Mesothelial cell of epicardium (in vitro differentiated cells): ENCODE measurements at places on chromosomes 5 and 9.

GRCh38 chr9:92711844-92712243 lies 41.9 kb upstream of the IPPK start:
- H3K4me1 ChIP-seq, result no peaks in the 10 kb centered on the region
- no peak overlapping the region for H3K4me3 ChIP-seq
- H3K27me3 ChIP-seq, result no peaks in the 10 kb centered on the region
- H3K27ac ChIP-seq, result no peak overlapping the region
- peaks cover 21% of the 10 kb centered on the region for H3K36me3 ChIP-seq

DNA sequence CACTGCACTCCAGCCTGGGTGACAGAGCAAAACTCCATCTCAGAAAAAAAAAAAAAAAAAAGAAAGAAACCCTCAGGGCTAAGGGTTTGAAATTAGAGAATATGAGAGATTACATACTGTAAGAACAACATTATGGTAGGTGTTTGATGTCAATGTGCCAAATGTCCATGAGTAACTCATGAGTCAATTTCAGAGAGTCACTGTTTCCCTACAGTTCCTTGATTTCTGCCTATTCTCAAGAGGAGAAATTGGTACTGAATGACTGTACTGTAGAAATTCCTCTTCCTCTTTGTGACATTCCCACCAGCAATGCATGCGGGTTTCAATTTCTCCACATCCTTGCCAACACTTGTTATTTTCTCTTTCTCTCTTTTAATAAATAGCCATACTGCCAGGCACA lies 35.2 kb downstream of the MARVELD2 start:
- H3K27me3 ChIP-seq, result no peaks in the 10 kb centered on the region
- H3K4me1 ChIP-seq, result no peaks in the 10 kb centered on the region

GRCh38 chr5:37757980-37758582 lies 81.8 kb downstream of the GDNF start:
- H3K36me3 ChIP-seq, result peaks cover 8% of the 10 kb centered on the region
- H3K4me1 ChIP-seq, result no peaks in the 10 kb centered on the region
- no peak overlapping the region for H3K4me3 ChIP-seq
- H3K27ac ChIP-seq, result no peak overlapping the region
- no peaks in the 10 kb centered on the region for H3K27me3 ChIP-seq

DNA sequence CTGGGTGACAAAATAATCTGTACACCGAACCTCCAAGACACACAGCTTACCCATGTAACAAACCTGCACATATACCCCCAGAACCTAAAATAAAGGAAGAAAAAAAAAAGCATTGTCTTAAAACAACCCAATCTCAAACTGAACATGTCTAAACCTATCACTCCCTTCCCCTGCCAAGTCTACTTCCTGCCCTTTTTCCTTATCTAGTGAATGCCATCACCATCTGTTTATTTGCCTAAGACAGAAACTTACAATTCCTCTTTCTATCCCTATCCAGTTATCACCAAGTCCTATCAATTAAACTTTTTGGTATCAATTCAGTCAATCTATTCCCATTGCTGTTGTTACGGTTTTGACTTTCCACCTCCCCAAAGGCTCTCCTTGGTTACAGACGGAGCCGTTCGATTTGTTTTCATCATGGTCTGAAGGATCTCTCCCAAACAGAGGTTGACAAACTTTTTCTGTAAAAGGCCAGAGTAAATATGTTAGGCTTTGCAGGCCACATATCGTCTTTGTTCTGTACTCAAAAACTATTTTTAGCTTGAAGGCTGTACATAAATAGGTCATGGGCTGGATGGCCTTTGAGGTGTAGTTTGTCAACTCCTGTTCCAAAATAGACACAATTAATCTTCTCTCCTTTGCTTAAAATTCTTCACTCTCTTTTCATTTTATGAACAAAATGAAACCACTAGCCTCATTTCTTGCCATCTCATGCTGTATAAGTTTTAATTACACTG lies 12.1 kb downstream of the NOL8 start:
- H3K27ac ChIP-seq, result no peak overlapping the region
- peaks cover 49% of the 10 kb centered on the region for H3K36me3 ChIP-seq
- H3K4me1 ChIP-seq, result peaks cover 3% of the 10 kb centered on the region
- no peak for DNase-seq

DNA sequence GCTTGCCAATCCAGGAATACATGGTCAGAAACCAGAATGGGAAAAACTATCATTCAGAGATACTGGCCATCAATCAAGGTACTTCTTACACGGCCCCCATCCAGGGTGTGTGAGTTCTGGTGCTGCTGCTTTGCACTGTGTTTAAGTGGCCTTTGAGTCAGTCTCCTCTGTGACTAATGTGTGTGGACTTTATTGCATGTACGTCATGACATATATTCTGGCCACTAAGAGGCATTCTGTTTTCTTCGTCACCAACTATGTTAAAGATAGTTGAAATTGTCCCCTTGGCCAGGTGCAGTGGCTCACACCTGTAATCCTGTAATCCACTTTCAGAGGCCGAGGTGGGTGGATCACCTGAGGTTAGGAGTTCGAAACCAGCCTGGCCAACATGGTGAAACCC lies 8.5 kb downstream of the EXOSC3 start:
- no peaks in the 10 kb centered on the region for H3K4me1 ChIP-seq
- H3K27ac ChIP-seq, result no peak overlapping the region
- DNase-seq, result no peak
- H3K27me3 ChIP-seq, result no peaks in the 10 kb centered on the region
- peaks cover 34% of the 10 kb centered on the region for H3K36me3 ChIP-seq

DNA sequence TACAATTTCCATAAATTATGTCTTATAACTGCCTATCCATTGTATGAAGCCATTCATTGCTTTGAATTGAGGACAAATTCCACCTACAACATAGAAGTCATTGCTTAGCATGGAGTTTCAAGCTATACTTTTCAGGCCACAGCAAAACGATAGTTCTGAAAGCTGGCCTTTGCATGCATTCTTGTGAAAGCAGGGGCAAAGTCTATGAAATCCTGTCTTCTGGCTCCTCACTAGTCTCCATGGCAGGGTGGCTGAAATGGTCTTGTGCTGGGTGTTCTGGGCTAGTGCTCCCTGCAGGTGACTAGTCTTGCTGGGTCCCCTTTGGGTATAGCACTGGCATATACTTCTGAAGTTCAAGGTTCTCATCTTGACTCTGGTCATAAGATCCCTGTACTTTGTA lies 353.9 kb upstream of the ZNF608 start:
- no peak for DNase-seq
- no peak overlapping the region for H3K27ac ChIP-seq
- peaks cover 5% of the 10 kb centered on the region for H3K4me1 ChIP-seq
- H3K27me3 ChIP-seq, result no peaks in the 10 kb centered on the region
- no peak overlapping the region for H3K4me3 ChIP-seq

DNA sequence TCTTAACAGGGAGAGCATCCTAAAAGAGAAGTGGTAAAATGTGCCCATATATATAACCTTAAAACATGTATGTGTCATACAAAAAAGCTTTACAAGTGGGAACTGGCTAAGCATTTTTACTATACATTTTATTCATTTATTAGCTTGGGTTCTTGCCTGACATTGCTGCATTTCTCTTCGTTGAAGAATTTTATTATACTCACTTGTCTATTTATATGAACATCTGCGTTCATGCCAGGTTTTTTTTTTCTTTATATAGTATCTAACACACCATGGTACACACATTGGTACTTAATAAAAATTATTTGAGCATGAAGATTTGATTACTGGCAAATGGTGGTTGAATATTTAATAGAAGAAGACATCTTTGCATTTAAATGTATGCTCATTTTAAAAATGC lies 492.3 kb downstream of the SPATA31D1 start:
- no peak for DNase-seq
- H3K4me1 ChIP-seq, result peaks cover 3% of the 10 kb centered on the region

- no peaks in the 10 kb centered on the region for H3K36me3 ChIP-seq
- H3K27me3 ChIP-seq, result no peaks in the 10 kb centered on the region
- peaks cover 6% of the 10 kb centered on the region for H3K4me1 ChIP-seq
- H3K27ac ChIP-seq, result no peak overlapping the region
- no peak for DNase-seq
- no peak overlapping the region for H3K4me3 ChIP-seq
These were observed 574.5 kb upstream of the ARRDC3 start for GRCh38 chr5:91957666-91958065.
